Activated T-helper 17 cell treated with anti-CD3 and anti-CD28 coated beads, Interleukin-2, amount 50 U/mL, for 72 hours (primary cell): ENCODE measurements at places on chromosomes 1 and 21. TPM values are rescaled to one million over a fixed set of nuclear protein-coding genes. Genes with fewer than 3 reads are reported as not detected.

DNA sequence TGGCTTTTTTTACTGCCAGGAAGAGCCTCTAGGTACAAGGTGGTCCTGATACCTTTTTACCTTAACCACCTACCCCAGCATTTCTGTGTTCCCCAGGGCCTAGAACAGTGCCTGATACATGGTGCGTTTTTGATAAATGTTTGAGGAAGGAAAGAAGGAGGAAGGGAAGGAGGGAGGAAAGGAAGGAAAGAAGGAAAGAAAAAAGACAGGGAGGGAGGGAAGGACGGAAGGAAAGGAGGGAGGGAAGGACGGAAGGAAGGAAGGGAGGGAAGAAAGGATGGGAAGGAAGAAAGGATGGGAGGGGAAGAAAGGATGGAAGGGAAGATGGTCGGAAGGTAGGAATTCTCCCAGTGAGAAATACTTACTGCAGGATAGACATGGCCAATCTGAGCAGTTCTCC lies 12.0 kb upstream of the MAGOH start:
- ATAC-seq = no peak

ABCA4 gene
- not detected for total RNA-seq

KIF17 gene
- total RNA-seq = 0.85 TPM

FMO5 gene
- total RNA-seq = 0.97 TPM

PLCH2 gene
- 3.4 TPM for total RNA-seq

GRCh38 chr1:54392401-54392800 lies 13.8 kb downstream of the SSBP3 start:
- no peak for ATAC-seq
